Kasumi-1 (cell line): ENCODE measurements at places on chromosomes 2 and 18.
A peak's percentile ranks its signal among the peaks of the same experiment; 100 is the strongest.

DNA sequence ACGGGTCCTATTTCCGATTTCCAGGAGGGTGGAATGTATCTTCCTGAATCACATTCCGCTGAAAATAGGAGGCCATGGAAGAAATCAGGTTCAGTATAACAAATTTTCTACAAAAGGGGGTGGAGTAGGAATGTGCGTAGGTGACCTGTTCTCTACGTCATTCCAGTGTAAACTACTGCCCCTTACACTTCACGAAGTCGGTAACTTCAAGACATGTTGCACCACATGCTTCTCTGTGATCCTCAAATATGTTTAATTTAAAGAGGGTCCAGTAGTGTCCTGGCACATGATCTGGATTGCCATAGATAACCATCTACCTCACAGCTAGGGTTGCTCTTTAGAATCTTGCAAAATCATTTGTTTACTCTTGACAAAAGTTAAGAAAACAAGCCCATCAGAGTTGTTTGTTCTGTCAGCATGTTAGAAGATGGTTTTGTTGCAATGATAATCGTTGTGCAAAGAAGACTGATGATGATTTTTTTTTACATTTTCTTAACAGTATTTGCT, 7.5 kb upstream of the CPS1 start:
- DNase-seq, result no peak

DNA sequence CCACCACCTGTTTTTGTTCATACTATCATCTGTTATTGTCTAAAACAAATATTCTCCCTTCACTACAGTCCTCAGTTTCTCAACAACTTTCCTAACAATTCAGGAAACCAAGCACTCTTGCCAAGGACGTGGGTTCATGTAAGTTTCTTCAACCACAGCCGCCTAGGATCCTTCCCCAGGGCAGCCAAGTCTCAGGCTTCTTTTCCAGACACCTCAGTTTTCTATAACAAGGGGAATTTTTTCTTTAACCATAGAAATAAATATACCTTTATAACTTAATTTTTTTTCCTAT, 39.4 kb upstream of the AGPS start:
- peak; percentile 73 for DNase-seq

- DNase-seq, result peak; percentile 23
Observed at GRCh38 chr2:97761192-97761591, 47.8 kb downstream of the ZAP70 start.

DNA sequence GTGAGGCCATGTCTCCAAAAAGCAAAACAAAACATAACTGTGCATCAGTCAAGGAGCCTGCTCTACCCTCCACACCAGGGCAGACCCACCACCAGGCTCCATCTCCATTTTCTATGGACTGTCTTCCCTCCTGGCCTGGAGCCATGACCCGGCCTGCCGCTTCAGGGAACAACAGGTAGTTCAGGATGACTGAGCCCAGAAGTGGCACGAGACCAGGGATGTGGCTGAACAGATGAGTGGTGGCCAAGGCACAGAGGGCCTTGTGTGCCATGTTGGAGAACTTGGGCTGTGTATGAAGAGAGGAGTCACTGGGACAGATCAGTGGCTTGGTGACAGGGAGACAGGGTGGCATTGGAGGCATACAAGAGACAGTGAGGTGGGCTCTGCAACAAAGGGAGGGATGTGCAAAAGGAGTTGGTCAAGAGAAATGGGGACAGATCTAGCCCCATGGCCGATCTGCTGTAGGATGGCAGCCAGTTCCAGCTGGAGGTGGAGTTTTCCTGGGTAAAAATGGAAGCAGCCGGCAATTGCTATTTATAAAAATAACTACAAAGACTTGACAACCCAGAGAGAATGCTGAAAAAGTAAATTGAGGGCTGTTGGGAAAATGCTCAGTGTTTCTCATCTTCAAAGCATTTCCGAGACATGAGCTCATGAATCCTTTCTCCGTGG, 35.0 kb downstream of the TMEM177 start:
- no peak for DNase-seq

DNA sequence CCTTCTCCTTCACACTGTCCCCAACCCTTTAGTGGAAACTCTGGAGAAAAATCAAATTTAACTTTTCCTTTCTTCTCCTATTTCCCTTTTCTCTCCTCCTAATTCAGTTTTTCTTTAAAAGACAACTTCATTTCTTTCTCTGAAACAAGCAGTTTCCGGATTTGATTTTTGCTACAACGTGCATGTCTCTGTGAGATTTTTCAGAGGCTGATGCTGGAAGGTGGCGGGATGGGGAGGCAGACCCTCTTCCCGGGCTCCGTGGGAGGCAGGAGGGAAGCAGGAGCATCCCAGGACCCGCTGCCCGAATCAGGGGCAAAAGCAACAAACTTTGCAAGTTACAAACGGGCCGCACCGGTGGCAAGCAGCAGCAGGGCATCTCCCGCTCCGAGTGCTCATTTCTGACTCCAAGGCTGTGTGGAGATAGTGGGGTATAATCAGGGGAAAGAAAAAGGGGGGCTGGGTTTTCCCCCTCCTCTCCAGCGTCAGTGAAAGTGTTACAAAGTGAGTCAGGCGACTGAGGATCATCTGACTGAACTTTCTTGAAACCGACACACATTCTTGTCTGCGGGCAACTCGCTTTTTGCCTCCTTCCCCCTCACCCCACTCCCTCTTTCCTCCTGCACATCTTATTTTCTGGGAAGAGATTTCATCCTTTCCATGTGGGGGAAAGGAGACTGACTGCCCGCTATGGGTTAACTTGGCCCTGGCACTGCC, 6.4 kb downstream of the ZEB2 start:
- DNase-seq, result peak; percentile 27

GRCh38 chr2:42916324-42916723, 123.9 kb upstream of the HAAO start:
- DNase-seq, result no peak

DNA sequence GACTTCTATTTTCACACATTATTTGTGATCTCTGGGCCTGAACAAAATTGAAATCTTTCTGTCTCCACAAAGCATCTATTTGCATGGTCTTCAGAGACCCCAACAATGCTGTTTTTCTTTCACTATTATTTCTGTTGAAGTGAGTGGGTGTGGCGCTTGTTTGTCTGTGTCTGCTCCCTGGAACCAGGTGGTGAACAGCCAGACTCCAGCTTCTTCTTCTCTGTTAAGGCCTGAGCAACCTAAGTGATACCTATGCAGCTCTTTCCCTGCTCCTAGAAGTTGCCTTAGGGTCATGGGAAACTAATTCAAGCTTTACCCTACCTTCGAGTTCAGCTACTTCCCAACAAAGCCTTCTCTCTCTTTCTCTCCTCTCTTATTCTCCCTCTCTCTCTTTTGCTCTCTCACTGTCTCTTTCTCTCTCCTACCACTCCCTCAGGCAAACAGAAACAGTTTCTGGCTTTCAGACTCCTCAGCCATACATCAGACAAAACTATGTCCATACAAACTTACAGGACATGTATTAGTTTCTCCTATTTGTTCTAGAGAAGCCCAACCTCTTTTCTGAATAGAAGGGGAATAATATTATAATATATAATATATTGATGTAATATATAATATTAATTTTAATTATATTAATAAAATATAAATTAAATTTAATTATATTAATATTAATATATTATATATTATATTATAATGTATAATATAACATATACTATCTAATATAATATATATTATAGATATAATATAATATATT, 552.5 kb downstream of the DSC3 start:
- DNase-seq, result no peak

DNA sequence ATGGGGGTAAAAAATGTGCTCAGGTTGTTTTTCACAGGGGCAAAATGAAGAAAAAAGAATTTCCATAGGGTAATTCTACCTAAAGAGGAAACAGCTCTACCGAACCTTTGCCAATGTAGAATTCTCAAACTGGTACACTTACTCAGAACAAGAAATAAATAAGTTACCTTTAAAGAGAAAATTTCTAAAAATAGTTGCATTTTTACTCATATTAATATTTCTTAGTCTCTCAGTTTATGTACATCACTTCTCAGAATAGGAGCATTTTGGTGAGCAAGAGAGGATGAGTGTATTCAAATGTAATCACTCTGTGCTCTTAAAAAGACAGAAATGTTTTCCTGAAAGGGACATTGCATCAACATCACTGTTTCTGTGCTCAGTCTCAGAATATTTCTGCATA, 574.7 kb upstream of the SLC8A1 start:
- DNase-seq, result no peak

DNA sequence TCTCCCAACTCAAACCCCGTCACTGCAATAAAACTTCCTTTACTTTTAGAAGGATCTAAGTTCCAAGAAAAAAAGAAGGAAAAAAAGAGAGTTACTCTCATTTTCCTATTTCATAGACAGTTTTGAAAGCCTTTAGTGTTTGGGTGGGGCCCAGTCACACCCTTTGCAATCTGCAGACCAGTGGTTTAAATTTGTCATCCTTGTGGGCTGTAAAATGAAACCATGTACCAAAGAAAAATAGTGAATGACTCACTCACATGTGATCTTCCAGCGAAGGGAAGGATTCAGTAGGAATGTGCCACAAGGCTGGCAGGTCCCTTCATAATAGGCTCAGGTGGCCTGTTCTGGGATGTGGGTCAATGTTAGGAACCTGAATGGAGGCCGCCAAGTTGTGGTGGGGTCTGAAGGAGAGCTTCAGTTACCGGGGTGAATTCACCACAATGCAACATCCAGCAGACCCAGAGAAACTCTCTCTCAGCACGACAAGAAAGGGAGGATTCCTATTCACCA, 28.3 kb downstream of the ANXA4 start:
- DNase-seq, result peak; percentile 42

GRCh38 chr18:68275616-68276015, 439.3 kb downstream of the TMX3 start:
- DNase-seq, result peak; percentile 15

DNA sequence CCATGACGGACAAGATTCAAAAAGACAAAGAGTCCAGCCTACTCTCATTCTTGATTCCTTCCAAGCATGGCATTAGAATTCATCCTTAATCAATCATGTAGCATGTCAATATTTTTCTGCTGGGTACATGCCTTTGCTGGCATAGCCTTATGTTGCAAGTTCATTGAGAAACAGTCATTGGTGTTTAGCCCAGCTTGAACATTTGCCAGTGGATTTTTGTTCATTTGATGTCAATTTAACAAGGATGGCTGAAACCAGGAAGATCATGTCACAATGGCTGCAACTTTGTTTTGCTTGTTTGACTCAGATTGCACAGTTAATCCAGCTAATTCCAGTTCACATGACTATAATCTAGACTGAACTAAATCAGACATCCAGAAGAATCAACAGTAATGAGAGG, 1132.2 kb downstream of the LRP1B start:
- DNase-seq, result no peak

- no peak for DNase-seq
Observed at GRCh38 chr2:1514391-1515072, 101.3 kb downstream of the TPO start.

GRCh38 chr2:45610281-45611019, 617 bp downstream of the SRBD1 start:
- DNase-seq, result peak; percentile 81

DNA sequence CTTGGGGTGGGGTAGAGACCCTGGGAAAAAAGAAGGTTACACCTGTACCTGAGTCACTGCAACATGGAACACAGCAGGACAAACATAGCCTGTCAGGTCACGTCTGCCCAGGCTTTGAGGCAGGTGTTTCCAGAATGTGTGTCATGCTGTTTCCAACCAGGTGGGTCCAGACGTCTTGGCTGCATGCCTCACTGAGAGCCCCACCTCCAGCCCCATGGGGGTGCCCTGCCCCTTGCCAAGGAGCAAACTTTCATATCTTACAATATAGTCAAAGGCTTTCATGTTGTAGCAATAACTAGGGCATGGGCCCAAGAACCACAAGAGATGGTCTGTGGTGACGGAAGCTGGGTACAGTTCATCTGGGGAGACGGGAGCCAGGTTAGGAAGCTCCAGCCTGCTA, 499.7 kb downstream of the BCL11A start:
- no peak for DNase-seq

GRCh38 chr2:60230596-60230995, 322.9 kb downstream of the BCL11A start:
- DNase-seq, result no peak

DNA sequence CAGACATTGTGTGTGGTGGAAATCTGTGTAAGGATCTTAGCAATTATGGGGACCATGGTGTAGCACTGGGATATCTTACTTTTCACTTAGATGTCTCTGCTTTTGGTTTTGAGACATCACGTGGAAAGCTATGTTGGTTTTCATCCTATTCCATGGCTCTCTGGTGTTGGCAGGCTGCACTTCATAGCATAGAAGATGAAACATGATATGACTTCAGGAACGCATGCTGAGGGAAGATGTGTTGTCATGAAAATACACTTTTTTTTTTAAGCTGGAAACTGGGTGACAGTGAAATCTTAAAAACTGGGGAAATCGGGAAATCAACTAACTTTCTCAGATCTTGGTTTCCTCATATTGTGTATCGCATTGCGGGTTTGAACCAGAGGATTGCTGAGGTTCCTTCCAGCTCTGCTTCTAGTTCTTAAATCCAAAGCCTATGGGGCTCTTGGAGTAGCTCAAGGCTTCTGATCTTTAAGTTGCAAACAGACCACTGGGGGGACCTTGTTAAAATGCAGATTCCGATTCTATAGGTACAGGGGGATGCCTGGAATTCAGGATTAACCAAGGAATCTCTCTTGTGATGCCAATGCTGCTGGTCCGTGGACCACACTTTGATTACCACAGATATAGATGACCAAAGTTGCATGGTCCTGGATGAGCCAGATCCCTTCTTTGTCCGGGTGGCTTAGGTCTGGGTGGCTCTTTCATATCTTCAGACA, 160.7 kb downstream of the SH3RF3 start:
- DNase-seq, result no peak

DNA sequence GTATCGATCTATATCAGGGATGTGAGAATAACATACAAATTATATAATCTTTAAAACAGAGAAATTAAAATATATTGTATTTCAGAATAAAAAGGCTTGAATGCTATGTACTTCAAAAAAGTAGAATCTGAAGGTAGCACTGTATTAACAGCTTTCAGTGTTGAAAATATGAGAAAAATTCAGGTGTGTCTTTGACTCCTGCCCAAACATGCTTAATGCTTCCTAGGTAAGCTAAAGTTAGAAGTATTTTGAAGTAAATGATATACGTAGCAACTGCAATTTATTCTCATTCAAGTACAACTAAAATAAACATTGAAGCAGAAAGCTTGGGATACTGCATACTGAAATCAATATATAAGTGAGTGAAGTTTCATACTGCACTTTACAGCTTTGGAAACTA, 1082.0 kb upstream of the ACVR2A start:
- DNase-seq, result no peak
